Renal cortex interstitium (tissue), 15 donors: ENCODE measurements at places on chromosomes 5 and 9.

GRCh38 chr5:176772271-176773210 lies 37.8 kb upstream of the UNC5A start:
- DNase-seq: no peak

GRCh38 chr9:34954225-34954624 lies 3.9 kb upstream of the PHF24 start:
- no peak for DNase-seq

DNA sequence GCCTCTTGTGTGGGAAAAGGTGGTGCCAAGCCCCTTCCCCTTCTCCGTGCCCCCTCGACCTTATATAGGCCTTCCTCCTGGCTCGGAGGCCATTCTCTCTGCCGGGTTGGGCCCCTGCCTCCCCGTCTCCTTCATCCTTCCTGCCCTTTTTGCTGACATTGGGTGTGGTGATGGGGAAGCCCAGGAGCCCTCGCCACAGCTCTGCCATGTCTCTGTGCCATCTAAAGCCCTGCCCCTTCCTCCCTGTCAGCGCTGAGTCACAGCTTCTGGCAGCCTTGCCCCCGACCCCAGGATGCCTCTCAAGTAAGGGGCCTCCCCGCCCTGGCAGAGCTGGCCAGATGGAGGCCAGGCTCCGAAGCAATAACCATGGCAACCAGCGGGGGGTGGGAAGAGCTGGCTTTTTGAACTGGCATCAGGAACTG lies 30.4 kb downstream of the JADE2 start:
- no peak for DNase-seq

DNA sequence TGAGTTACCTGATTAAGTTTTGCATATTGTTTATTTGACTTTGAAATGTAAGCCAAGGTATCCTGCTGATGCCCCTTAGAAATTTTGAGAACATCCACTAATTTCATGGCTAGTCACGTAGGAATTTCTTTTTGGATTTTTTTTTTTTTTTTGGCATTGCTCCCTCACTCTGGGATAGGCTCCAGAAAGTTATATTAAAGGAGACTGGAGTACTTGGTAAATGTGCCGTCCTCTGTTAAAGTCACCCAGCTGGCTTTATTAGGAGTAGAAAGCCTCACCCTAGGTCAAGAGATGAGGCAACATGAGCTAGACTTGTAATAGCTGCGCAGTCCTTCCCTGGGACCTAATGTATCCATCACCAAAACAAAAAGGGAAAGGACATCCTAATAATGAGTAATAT lies 3.1 kb downstream of the KCTD16 start:
- DNase-seq: no peak

GRCh38 chr5:162289489-162289888 lies 221.9 kb downstream of the GABRG2 start:
- no peak for DNase-seq

DNA sequence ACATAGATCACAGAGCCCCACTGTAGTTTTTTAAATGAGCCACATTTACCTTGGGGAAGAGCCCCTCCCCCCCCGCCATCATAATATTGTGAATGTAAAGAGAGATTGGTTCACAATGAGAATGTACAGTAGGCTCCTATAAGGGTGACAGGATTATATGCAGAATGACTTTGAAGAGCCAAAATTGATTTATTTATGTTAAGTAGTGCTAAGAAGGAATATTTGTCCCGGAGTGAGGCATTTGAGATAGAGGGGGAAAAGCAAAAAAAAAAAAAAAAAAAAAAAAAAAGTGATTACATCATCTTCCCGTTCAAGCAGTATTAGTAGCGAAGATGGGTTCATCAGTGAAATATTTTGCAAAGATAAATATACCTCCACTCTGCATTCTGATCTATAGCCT lies 73.9 kb downstream of the PIK3R1 start:
- DNase-seq: no peak

DNA sequence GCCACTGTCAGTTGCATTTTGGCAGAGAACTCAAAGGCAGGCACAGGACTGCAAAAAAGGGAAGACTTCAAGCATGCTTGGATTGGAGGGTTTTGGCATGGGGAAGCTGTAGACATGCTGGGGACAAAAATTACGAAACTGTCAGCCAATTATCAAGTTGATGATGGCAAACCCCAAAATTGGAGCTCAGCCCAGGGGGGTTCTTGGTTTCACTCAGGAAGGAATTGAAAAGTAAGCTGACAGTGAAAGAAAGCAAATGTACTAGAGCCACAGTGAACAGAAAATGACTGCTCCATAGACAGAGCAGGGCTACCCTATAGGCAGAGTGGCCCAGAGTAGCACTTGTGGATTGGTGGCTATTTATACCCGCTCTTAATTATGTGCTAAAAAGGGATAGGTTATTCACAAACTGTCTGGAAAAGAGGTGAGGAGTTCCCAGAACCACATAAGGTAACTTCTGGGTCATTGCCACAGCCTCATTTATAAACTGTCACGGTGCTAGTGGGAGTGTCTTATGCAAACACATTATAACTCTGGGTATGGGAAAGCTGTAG lies 14.6 kb upstream of the CFAP95 start:
- no peak for DNase-seq

- DNase-seq: no peak
These were observed 1417.0 kb upstream of the ACO1 start for GRCh38 chr9:30967476-30967875.

- DNase-seq: peak; percentile 84
These were observed 226.3 kb downstream of the SMARCA2 start for GRCh38 chr9:2241461-2241835.

DNA sequence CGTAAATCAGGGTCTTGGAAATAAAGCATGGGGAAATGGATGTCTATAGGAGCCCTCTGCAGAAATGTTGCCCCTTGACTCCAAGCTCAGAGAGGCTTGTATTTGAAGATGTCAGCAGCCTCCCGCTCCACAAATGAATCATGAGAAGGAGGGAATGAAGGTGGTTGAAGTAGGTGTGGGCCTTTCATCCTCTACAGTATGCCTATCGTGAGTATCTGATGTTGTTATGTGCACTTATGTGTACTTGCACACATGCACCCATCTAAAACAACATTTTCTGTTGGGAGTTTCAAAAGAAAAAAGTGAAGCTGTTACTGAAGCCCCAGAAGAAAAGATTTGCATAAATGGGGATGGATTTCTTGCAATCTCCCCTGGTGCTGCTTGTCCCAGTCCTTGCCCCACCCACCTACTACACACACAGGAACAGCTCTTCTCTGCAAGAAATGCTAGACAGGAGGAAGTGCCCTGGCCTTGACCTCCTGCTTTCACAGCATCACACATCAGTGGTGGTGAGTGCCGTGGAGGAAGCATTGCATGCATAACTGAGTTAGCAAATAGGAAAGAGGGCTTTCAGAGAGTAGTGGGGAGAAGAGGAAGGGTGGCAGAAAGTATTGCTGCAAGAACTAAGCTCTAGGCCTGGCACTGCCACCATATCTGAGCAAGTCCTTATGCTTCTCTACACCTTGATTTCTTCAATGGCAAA lies 156.1 kb downstream of the SNX18 start:
- no peak for DNase-seq

- DNase-seq: no peak
These were observed 85.8 kb downstream of the RIC1 start for GRCh38 chr9:5714501-5715401.

GRCh38 chr9:123194023-123194422 lies 74.4 kb downstream of the STRBP start:
- DNase-seq: no peak

GRCh38 chr9:27371382-27371781 lies 74.4 kb upstream of the EQTN start:
- DNase-seq: no peak

DNA sequence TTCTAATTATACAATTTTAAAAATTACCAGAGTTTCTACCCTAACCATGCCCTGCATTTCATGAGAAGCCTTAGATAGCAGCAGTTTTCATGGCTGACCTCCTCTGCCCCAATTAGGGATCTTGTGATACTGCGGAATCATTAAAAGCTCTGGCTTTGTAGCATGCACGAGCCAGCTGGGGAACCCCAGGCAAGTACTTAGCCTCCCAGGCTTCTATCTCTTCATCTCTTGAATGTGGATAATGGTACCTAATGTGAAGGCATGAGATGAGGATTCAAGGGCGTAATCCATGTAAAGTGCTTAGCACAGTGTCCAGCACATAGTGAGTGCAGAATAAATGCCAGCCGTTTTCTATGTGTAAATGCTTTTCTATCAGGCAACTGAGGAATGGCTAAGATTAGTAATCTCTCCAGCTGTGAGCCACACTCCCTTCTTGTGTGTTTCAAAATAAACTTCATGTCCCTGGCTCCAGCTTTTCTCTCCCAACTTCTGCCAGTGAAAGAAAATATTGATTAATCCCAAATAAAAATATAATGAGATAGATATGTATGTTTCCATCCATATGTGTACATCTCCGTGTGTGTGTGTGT lies 88.4 kb downstream of the APBA1 start:
- no peak for DNase-seq

DNA sequence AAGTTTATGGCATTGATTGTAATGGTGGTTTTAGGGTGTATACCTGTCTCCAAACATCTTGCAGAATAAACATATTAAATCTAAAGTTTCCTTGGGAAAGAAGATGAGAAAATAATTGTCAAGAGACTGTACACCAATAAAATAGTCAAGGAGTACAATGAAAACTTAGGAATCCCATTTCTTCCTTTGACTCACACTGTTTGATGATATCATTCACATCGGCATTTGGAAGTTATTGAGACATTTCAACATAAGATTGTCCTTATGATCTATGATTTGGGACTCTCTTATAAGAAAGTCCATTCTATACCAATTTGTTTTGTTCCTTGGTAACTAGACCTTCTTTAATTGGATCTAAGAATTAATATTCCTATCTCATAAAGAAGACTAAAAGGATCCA lies 482.7 kb downstream of the RAB3C start:
- DNase-seq: no peak

DNA sequence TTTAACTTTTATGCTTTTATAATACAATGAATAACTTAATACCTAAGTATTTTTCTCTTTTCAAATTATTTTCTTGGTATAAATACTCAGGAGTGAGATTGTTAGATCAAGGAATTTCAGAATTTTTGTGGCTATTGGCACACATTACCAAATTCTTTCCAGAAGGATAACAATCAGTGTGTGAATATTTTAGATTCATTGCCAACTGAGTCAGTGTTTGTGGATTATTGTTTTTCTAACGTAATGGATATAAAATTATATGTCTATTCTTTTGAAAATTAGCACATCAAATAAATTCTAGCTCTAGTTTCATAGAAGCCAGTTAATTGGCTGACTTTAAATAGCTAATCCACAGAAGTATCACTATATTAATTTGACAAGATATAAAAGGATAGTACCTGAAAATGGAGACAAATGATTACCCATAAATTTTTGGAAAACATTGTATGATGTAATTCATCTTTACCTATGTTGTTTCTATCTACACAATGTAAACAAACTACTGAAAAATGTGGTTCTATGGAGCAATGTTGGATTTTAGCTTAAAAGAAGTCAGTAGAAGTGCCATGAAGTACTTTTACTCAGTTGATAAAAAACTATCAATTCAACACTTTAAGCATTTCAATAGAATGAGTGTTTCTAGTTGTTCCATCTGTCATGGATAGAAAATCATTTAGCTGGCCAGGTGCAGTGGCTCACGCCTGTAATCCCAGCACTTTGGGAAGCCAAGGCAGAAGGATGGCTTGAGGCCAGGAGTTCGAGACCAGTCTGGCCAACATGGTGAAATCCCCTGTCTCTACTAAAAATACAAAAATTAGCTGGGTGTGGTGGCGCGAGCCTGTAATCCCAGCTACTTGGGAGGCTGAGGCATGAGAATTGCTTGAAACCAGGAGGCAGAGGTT lies 185.1 kb downstream of the ADAMTSL1 start:
- no peak for DNase-seq

- no peak for DNase-seq
These were observed 264.6 kb upstream of the ZNF608 start for GRCh38 chr5:125011014-125011413.

DNA sequence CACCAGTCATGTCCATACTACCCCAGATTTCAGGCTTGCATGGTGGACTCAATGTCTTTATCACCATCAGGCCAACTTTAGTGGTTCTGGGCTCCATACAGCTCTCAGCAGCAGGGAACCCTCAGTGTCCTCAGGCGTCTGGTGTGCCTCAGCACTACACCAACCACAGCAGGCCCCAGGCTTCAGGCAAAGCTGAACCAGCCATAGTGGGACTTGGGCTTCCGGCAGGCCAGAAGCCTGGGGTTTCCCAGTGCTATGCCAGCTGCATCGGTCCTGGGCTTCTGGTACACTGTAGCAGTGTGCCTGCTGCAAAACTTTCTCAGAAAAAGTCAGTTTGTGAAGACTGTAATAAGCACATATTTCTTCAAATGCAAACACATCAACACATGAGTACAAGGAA lies 11.0 kb upstream of the ZDHHC21 start:
- DNase-seq: no peak

DNA sequence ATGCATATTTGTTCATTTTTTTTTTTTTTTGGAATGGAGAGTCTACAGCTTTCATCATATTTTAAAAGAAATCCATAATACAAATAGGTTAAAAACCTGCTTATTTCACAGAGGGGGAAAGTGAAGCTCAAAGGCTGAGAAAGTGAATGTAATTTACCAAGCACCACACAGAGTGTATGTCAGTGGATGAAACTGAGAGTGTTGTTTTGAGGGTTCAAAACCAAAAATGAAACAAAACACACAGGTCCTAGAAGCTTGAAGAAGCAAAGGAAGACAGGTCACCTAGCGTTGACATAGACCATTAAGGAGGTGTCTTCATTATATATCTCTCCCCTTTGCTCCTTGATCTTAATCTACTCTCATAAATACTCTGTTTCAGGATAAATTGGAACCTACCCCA lies 7.5 kb downstream of the NMUR2 start:
- no peak for DNase-seq

DNA sequence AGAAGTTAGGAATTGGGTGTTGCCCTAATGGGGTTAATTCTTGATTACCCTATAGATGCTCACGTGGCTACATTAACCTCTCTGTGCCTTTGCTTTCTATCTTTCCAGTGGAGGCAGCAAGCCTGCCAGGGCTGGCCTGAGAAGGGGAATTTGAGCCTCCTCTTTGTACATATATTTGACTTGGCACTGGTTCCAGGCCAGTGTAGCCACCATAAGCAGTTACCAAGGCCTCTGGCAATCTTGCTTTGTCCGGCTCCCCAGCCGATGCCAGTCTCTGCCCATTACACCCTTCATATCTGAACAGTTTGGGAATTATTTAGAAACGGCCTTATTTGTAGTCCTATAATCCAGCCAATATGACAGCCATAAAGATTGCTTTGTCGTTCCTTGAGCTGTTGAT lies 58.6 kb upstream of the PPARGC1B start:
- DNase-seq: no peak

- DNase-seq: no peak
These were observed 105.9 kb downstream of the UNC13B start for GRCh38 chr9:35267710-35268109.

GRCh38 chr5:122835681-122836080 lies 9.7 kb upstream of the SNX24 start:
- DNase-seq: no peak

DNA sequence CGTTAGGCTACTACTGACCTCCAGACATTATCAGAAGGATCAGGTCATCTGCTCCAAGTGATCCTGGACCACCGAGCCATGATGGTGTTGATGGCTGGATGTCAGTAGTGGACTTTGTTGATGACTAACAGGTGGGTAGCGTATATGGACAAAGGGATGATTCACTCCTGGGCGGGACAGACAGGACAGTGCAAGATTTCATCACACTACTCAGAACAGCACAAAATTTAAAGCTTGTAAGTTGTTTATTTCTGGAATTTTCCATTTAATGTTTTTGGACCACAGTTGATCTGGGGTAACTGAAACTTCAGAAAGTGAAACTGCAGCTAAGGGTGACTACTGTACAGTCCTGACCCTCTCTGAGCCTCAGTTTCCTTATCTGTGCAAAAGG lies 12.7 kb downstream of the PDGFRB start:
- no peak for DNase-seq

- DNase-seq: no peak
These were observed 60.2 kb upstream of the NR5A1 start for GRCh38 chr9:124567362-124567761.
